ENCODE measurements at places on chromosomes 7 and 10.

GRCh38 chr7:52502281-52502680 is 533.2 kb upstream of the POM121L12 start:
- no peak for DNase-seq

- DNase-seq: no peak
Measured at GRCh38 chr7:67610897-67611296, 614.3 kb downstream of the TYW1 start.

- no peak for DNase-seq
Measured at GRCh38 chr7:105648561-105649401, 67.5 kb upstream of the EFCAB10 start.

DNA sequence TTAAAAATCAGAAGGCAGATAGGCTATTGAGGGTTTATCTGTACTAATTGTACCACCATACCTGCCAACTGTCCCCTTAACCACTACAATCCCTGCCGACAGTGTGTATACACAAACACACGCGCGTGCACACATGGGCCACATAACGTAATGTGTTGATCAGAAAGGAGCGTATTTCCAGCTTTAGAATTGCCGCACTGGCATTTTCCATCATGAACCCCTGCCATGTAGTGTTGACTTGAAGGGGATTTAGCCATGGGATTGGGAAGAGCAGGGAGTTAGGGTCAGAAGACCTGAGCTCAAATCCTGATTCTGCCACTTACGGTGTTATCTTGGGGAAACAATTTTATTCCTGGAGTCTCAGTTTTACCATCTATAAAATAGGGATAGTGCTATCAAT is 158.9 kb downstream of the TCF7L2 start:
- DNase-seq: no peak
